Metanephros (tissue), 2 donors: ENCODE measurements at places on chromosomes 2 and 18. TPM values are rescaled to one million over a fixed set of nuclear protein-coding genes. Genes with fewer than 3 reads are reported as not detected.

The LONRF2 gene
- 4.3 TPM for total RNA-seq

The NT5C1B gene
- total RNA-seq, result not detected

The SMYD1 gene
- total RNA-seq, result 30.2 TPM

The GRB14 gene
- total RNA-seq, result 19.0 TPM

The CCDC148 gene
- 10.0 TPM for total RNA-seq

The ACTG2 gene
- 2.6 TPM for total RNA-seq
